KBM-7 (cell line): ENCODE measurements at places on chromosomes 12 and 14.

- DNase-seq, result no peak
Measured at GRCh38 chr12:59191372-59191771, 271.1 kb upstream of the LRIG3 start.

DNA sequence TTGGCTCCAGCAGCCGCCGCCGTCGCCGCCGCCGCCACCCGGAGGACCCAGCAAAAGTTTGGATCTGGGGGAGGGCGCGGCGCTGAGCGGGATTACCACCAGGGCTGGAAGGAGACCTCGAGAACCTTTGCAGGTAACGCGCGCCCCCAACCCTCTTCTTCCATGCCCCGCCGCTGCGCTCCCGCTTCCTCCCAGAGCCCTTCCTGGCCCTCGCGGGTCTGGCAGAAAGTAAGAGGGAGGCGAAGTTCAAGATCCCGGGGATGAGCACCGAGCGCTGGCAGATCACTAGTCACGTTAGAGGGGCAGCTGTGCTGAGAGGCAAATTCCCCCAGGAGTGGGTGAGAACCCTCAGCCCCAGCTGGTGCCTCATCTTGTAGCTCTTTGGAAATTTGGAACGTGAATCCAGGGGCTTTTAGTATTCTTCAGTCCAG, 3.9 kb downstream of the FLRT2 start:
- DNase-seq, result no peak

- DNase-seq, result no peak
Measured at GRCh38 chr12:98741556-98742265, 96.6 kb downstream of the APAF1 start.

GRCh38 chr12:120961604-120962531, 16.5 kb upstream of the HNF1A start:
- no peak for DNase-seq

DNA sequence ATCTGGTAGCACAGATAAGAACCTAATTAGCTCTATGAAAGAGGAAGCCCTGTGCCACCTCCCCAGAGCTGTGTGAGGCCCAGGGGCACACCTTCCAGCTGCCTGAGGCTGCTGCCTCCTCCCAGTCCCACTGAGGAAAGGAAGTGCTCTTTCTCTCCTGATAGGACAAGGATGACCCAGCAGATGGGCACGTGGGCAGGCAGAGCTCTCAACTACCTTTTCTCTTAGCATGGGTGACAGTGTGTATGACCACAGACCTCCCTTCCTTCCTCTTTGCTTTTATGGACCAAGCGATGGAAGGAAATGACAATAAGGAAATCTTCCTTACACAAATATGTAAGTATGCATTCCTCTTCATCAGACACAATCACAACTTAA, 127.6 kb upstream of the AMIGO2 start:
- peak; percentile 99 for DNase-seq

DNA sequence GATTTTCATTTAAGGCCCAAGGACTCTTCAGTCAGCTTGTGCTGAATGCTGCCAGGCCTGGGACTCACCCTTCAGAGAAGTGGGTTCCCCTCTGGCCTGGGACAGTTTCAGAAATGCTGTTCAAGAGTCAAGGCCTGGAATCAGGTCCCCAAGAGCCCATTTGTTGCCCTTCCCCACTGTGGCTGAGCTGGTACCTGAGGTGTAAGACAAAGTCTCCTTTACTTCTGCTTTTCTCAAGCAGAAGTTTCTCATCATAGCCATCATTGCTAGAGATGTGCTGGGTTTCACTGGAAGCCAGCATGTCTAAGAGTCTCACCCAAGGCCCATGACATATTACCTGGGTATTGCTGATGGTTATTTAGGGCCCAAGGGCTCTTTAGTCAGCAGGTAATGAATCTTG, 8.9 kb downstream of the FANCM start:
- DNase-seq, result no peak

- DNase-seq, result no peak
Measured at GRCh38 chr14:24414077-24414476, 15.3 kb downstream of the NYNRIN start.

- DNase-seq, result no peak
Measured at GRCh38 chr12:115037830-115038229, 353.9 kb upstream of the TBX3 start.

DNA sequence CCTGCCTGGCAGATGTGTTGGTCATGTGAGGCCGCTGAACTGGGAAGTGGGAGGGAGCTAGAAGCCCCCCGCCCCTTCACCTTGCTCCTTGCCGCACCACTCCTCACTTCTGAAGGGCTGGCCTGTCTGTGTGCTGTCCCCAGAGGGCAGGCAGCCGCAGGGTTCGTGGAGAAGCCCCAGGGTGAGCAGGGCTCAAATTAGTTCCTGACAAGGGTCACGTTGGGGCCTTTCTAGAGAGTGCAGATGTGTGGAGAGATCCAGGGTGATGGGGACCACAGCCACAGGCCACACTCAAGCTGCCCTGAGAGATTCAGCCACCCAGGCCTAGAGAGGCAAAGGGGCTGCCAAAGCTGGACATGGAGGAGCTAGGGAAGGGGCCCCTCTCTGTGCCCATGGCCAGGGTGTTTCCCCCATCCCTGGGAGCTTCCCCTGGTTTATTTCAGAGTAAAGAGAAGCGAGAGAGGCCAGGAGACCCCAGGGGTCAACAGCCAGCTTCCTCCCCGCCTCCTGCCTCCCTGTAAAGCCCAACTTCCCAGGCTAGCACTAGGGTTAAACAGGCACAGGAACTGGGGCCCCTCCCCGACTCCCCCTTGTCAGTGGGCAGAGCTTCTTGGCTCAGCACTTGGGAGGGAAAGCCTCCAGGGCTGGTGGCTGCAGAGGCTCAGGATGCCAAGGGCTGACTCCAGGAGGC, 16.2 kb downstream of the SLC25A29 start:
- DNase-seq, result no peak

DNA sequence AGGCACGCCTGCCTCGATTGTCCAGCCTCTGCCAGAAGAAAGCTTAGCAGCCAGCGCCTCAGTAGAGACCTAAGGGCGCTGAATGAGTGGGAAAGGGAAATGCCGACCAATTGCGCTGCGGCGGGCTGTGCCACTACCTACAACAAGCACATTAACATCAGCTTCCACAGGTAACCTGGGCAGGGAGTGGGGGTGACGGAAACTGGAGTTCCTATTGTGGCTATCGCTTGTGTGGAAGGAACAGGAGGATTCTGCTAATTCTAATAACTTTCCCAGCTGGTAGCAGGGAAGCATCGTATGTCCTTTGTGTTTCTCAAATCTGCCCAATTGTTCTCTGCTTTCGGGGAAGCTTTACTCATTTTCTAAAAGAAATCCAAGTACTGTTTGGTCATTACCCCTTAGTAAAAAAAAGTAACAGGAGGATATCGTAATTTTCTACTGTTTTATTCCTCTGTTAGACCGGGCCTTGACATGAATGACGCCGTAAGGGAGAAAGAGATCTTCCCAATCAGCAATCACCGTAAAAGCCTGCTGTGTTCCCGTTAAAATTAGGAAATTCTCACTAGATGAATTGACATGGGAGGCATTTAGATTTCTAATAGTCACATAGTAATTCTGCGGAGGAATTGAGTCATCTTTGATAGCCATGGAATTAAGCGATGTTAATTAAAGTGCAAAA, 449 bp downstream of the THAP2 start:
- no peak for DNase-seq

GRCh38 chr12:107662484-107662883, 23.1 kb upstream of the PWP1 start:
- peak; percentile 17 for DNase-seq

DNA sequence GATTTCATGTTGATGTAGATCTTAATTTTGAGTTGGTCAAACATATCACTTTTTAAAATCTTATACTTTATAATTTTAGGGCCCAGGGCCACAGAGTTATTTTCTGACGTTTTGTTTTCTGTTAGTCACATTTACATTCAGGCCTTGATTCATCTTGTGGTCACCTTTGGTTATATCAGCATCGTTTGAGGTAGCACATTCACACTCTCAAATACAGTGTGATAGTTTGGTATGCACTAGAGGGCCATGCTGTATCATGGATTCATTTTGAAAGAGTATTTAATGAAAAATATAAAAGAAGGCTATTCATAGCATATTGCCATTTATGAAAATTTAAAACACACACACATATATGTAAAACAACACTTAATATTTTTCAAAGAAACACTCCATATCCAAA, 274.6 kb downstream of the RAD51B start:
- no peak for DNase-seq

GRCh38 chr12:153080-153746, 60.7 kb downstream of the SLC6A12 start:
- peak; percentile 85 for DNase-seq

DNA sequence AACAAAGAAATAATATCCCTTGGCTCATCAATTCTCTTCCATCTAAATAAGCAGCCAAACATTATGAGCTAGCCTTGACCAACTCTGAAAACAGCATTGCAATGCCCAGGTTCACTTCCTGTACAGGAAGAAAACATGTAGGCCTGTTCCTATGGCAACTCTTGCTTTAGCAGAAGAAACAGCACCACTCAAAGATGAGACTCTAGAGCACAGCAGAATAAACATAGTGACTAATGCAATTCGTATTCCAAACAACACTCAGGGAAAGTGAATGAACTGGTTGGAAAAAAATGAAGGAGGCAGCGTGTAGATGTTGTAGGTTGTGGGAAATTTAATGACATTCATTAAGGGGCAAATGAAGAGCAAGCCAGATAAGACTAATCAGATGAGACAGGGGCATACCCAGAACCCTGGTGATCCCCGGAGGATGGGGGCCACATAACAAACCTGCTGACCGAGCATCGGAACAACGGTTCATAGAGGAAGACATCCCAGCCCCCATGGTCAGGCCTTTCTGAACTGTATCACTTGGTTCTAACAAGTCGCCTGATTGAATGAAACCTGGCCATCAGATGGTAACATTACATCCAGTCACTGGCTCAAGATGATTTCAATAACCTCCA, 9.0 kb downstream of the ARHGDIB start:
- peak; percentile 68 for DNase-seq

GRCh38 chr14:50798048-50798421, 32.9 kb downstream of the NIN start:
- no peak for DNase-seq

- DNase-seq, result no peak
Measured at GRCh38 chr12:98908866-98909265, 263.8 kb downstream of the APAF1 start.

DNA sequence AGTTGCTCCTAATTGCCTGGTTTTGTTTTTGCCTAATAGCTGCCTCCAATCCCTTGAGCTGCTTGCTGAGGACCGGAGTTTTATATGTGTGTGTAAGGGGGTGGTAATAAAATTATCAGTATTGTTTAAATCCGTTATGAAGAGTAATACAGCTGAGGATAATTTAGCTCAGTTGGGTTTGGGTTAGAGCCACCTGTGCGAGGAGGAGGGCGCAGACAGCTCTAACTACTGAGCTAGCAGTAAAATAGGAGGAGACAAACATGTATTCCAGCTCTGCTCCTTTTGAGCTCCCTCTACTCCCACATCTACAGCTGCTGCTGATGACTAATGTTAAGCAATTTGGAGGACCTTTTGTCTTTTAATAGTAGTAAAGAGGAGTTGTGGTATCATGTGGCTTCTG, 61.5 kb downstream of the SPATS2 start:
- peak; percentile 41 for DNase-seq

DNA sequence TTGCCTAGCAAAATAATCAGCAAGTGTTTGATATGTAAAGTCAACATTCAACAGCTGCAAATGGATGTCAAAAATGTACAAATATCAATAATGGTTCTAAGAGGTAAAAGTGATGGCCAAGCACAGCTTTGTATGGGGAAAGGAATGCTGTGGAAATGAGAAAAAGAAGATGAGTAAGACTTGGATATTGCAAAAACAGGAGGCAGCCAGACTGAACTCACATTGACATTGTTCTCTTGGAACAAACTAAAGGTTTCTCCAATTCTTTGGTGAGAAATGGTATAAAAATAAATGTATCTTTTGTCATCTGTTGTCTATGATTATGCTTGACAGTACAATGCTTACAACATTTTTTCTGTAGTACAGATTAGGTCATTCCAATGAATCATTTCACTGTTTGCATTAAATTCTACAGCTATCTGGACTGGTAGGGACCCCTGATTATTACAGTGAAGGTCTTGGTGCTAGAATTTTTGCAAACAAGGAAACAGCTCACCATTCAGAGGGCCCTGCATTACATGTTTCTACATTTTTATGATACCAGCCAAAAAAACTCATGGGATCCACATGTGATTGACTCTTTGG, 465.7 kb downstream of the NOVA1 start:
- DNase-seq, result no peak

DNA sequence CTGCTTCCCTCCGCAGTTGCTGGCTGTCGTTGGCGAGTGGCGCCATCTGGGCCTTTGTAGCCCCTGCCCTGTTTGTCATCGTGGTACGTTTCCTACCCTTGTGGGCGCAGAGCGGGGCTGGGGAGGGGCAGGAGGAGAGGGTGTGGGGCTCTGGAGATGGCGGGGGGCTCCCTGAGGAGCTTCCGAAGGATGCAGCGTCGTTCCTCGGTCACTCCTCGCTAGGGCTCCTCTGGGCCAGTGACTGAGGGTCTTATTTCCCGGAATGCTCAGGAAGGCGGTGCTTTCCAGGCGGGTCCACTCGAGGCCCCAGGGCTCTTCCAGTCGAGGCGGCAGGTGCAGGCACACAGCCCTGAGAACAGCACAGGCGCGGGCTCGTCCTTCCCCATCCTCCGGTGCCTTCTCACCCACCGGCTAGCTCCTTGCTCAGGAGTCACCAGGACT, 167.1 kb downstream of the ADGRD1 start:
- no peak for DNase-seq

DNA sequence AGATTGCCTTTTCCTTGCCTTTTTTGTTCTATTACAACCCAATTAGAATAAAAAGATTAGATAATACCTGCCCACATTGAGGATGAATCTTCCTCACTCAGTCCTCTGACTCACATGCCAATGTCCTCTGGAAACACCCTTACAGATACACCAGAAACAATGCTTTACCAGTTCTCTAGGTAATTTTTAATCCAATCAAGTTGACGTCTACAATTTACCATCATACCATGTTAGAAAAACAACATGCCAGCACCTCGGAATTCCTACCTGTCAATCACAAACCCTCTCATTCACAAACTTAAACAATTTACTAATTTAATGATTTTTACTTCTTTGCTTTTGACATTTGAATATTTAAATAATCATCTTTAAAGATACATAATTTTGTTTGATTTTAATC, 953.8 kb downstream of the TRHDE start:
- DNase-seq, result no peak

- DNase-seq, result no peak
Measured at GRCh38 chr12:39467432-39467870, 24.5 kb upstream of the KIF21A start.

GRCh38 chr14:97039717-97040363, 242.7 kb downstream of the VRK1 start:
- no peak for DNase-seq

- no peak for DNase-seq
Measured at GRCh38 chr12:31407562-31407961, 81.6 kb upstream of the SINHCAF start.

- no peak for DNase-seq
Measured at GRCh38 chr12:75360920-75361319, 26.4 kb downstream of the GLIPR1L1 start.

GRCh38 chr12:3542911-3543310, 51.9 kb downstream of the PRMT8 start:
- DNase-seq, result no peak

DNA sequence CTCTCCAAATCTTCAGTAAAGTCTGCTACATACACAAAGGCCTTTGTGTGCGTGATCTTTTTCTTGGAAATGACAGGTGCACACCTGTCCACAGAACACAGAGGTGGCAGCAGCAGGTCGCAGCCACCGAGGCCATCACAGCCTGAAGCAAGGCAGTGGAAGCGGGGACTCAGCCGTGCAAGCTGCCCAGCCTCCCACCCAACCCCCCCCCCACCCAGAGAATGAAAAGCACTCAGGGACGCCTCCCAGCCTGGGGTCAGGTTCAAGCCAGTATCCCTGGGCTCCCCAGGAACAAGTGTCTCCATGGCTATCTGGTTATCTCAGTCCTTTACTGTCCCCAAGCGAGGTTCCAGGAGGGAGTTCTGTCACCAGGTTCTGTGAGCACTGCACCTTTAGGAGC, 31.2 kb upstream of the TSPAN9 start:
- no peak for DNase-seq
